Mesenteric fat pad (tissue), 1 donor: ENCODE measurements at places on chromosomes 1 and 21. TPM values are rescaled to one million over a fixed set of nuclear protein-coding genes. Genes with fewer than 3 reads are reported as not detected.

Gene ACTN2
- total RNA-seq, result 0.71 TPM

Gene CXADR
- total RNA-seq, result 0.74 TPM

Gene BEST4
- total RNA-seq, result 0.19 TPM

Gene ATP13A2
- 37.7 TPM for total RNA-seq

Gene LCE1B
- not detected for total RNA-seq

Gene GJA5
- total RNA-seq, result 25.7 TPM

Gene PRDX1
- 495 TPM for total RNA-seq

Gene LAD1
- total RNA-seq, result 0.51 TPM

Gene ADGRL2
- 37.1 TPM for total RNA-seq

Gene ADCY10
- 0.55 TPM for total RNA-seq

Gene KRTAP20-3
- total RNA-seq, result not detected

Gene NR5A2
- total RNA-seq, result 9.6 TPM

Gene LHX8
- total RNA-seq, result not detected

Gene SAMD11
- 2.8 TPM for total RNA-seq

Gene UBL4B
- not detected for total RNA-seq

Gene MROH7
- 2.4 TPM for total RNA-seq

DNA sequence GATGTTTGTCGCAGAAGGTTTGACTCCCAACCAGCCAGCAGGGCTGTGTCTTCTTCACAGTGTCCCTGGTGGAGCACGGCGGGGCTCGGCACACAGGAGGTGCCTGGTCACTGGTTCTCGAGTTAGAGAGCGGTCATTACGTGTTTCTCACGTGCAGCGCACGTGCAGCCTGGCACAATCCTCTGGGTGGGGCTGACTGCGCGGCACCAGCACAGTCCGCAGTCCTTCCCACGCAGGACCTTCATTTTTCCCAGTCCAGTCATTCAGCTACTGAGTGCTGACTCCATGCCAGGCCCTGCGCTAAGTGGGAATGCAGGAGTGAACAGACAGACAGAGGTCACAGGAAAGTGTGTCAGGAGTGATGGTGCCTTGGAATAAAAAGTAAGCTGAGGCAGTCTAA lies 46.2 kb upstream of the GPR153 start:
- DNase-seq, result no peak

DNA sequence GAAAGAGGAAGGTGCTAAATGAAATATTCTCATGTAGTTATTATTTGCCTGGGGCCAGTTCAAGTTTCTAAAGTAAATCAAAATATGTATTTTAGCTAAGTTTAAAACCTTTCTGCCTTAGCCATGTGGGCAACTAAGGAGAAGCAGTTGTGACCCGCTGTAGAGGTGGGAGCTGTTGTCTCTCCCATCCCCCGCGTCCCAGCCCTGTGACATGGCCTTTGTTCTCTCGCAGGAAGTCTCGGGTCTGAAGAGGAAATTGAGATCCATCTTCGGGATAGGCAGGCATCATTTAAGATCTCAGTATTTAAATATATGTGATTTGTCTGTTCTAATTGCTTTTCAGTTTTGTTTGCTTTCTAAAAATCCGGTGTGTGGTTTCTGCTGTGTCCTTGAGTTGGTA lies 121.5 kb downstream of the CAMTA1 start:
- no peak for DNase-seq

DNA sequence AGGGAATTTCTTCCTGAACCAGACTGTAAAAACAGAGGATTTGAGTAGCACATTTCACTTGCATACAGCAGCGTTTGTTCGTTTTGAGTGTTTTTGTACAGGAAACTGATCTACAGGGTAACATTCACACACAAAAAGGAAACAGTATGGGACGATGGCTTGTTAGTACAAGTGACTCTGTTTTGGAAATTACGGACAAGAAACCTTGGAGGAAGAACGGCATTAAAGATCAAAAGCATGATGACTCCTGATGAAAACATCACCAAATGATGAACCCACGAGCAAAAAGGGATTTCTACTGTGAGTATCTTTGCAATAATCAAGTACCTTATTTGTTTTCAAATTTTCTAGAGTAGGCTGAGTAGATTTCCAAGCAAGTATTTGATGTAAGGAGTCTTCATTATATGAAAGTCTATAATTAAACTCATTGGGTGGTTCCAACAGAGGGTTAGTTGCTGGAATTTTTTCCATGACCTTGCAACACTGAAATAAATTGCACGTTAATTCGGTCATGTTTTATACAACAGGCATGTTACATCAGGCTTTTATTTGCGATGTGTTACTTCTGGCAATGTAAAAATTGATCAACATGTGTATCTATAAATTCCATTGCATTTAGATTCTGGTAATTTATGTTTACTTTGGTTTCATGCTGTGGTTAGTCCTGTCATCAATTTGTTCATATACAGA lies 76.7 kb upstream of the KCNK2 start:
- no peak for DNase-seq

- DNase-seq, result no peak
Observed at GRCh38 chr1:97721221-97721620, 199.6 kb downstream of the DPYD start.

- DNase-seq, result no peak
Observed at GRCh38 chr1:65164633-65165032, 16.6 kb downstream of the AK4 start.

DNA sequence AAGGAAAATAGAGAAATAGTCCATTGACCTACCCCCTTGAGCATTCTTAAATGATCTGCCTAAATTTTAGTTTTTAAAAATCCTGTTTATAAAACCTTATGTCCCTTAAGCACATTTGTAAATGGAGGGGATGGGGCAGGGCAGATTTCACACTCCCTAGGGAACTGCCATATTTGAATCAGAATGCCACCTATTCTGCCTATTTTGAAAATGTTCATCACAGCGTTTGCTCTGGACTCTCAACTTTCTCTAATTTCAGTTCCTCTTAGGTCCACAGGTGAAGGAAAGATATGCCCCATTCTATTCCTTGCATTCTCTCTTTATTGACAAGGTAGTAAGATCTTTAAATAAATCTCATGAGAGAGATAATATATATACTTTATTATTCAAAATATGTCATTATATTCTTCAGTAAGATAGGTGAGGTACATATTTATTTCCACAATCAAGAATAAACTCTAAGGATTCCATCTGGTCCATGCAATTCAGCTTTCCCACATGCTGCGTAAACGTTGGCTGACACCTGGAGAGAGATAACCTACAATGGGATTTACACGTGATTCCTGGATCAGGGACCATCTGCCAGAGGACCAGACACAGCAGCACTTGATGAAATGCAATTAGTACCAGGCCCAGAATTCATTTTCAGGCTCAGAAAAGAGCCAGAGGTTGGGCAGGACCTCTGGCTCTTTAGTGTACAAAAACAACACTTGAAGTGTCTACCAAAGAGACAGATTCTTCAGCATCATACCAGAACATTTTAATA lies 1.2 kb upstream of the LPGAT1 start:
- no peak for DNase-seq

DNA sequence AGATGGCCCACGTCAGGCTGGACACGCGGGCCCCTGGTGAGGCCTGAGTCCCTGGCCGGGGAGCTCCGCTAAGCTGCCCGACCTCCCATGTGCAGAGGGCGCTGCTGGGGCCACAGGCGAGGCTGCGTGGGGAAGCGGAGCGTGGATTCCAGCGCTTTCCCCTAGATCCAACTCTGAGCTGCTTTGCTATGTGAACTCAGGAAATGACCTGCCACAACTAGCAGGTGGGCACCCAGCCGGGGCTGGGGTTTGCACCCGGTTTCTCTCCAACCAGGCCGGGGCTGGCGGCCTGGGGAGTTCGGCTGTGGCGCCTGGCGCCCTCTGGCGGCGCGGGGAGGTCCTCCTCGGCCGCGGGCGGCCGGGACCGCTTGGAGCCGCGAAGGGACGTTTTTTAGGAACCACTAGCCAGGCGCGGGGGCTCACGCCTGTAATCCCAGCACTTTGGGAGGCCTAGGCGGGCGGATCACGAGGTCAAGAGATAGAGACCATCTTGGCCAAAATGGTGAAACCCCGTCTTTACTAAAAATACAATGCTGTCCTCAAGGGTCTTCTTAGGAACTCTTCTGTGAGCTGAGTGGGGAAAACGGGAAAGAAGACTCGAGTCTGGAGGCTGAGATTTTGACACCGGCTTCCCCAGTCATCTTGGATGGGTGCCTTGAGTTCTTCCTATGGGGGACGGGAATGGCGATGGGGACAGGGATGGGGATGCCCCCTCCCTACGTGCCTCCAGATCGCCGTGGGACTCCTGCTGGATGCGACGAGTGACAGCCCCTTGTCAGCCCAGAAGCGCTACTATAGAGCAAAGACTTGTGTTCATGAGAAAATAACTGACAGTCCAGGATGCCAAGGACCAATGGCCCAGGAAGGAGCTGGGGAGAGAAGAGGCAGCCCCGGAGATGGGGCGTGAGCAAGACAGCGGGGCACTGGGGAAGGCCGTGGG lies 12.6 kb downstream of the PYCR2 start:
- peak; percentile 93 for DNase-seq

- no peak for DNase-seq
Observed at GRCh38 chr1:100077531-100077930, 55.2 kb downstream of the SASS6 start.

GRCh38 chr1:172163498-172164215 lies 256.8 kb upstream of the C1orf105 start:
- no peak for DNase-seq

DNA sequence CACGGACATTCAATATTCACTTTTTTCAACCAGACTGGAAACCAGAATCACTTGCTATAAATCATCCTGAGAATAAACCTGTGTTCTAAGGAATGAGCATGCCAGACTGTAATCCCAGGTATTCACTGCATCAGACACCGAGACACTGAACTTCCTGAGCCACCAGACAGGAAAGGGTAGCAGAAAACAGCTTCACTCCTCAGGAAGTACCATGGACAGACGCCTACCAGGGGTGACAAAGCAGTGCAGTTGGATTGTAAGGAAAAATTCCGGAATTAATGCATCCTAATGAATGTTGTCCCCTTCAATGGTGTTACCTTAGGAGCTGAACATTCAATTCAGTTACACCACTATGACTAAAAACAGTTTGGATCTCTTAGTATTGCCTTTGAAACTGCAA lies 156.1 kb downstream of the PIGK start:
- DNase-seq, result no peak

DNA sequence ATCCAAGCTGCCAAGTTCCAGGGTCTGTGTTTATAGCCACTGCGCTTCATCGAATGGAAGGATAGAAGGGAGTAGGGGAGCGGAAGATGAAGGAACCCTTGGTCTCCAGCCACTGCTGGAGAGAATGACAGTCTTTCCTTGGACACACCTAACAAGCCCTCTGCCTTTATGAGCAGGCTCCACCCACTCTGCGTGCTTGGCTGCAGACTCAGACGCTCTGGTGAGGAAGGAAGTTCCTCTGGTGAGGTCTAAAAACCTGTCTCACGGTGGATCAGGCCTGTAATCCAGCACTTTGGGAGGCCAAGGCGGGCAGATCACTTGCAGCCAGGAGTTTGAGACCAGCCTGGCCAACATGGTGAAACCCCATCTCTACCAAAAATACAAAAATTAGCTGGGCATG lies 55.4 kb downstream of the MATN1 start:
- no peak for DNase-seq

GRCh38 chr1:39680751-39681150 lies 8.8 kb upstream of the NT5C1A start:
- no peak for DNase-seq

DNA sequence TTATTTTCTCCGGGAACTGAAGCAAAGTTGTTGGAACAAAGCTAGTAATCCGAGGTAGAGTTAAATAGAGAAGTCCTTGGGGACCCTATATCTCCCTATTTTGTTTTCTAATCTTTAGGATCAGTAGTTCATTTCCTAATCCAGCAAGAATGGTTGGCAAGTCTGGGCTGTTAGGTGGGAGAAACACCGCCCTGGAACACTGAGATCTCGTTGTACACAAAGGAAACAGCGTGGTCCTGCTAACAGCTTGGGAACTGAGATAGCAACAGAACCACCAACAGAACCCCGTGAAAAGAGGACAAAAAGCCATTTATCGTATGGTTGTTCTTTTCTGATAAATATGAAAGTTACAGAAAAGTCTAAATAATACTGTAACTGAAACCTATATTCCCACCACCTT lies 121.9 kb upstream of the CDC42BPA start:
- no peak for DNase-seq

- no peak for DNase-seq
Observed at GRCh38 chr21:23522751-23523150, 2084.5 kb downstream of the MRPL39 start.

GRCh38 chr1:52569449-52570210 lies 16.7 kb upstream of the TUT4 start:
- no peak for DNase-seq

DNA sequence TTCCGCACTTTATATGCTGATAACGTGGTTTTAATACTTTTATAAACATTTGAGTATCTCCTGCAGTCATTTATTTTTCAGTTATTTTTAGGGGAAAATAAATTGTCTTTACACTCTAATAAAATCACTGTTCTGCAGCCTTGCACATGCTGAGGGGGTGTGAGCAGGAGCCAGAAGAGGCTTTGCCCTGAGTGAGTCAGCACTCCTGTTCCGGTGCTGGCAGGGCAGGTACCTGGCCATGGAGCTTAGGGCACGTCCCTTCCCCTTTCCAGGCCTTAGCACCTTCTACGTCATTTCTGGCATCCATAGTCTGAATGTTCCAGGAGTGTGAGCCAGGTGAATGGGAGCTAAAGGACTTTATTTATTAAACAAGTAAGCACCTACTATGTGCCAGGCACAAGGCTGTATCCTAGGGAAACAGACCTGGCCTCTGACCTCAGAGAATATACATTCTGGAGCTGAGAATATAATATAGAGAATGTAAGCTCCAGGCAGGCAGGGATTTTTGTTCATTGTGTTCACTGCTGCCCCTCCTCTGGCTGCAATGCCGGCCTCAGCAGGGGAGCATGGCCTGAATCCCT lies 402.9 kb downstream of the PTPRU start:
- DNase-seq, result peak; percentile 5

GRCh38 chr1:8520483-8520966 lies 202.6 kb downstream of the SLC45A1 start:
- DNase-seq, result no peak

GRCh38 chr1:232624546-232625281 lies 5.2 kb downstream of the SIPA1L2 start:
- no peak for DNase-seq

GRCh38 chr1:32761253-32761877 lies 55.8 kb downstream of the YARS1 start:
- DNase-seq, result no peak

- no peak for DNase-seq
Observed at GRCh38 chr1:14724678-14725077, 126.2 kb downstream of the KAZN start.

GRCh38 chr1:39205781-39206464 lies 1.4 kb downstream of the MACF1 start:
- no peak for DNase-seq

- no peak for DNase-seq
Observed at GRCh38 chr1:96388421-96389310, 332.9 kb upstream of the PTBP2 start.

DNA sequence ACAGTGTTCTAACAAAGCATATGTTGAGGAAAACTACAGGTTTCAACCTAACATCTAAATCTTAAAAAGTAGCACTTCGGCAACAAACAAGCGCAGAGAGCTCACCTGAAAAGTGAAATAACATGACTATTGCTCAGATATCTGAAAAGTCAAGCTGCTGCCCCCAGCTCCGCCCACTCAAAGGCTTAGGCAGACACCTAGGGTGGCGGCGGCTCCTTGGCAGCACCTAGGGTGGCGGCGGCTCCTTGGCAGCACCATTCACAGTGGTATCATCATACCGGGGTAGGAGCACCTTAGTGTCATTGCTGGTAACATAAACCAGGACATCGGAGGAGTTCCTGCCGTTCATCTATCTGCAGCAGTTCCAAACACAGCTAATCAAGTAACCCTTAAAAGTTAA lies 4.2 kb upstream of the S100A12 start:
- no peak for DNase-seq

GRCh38 chr1:8510041-8510823 lies 192.3 kb downstream of the SLC45A1 start:
- no peak for DNase-seq
